Cardiac ventricle fibroblast (primary cell): ENCODE measurements at places on chromosomes 12 and 14. TPM values are rescaled to one million over a fixed set of nuclear protein-coding genes. Genes with fewer than 3 reads are reported as not detected.

MYBPC1 gene
- total RNA-seq, result not detected in 2 replicates

MIP gene
- not detected in 2 replicates for total RNA-seq

TAS2R42 gene
- not detected in 2 replicates for total RNA-seq

C14orf132 gene
- 23.0 and 23.3 TPM in 2 replicates for total RNA-seq

NELL2 gene
- 0.49 TPM in 1 of 2 replicates, not detected in the other for total RNA-seq

KRT85 gene
- total RNA-seq, result not detected in 2 replicates

LTB4R gene
- 0.59 and 1.1 TPM in 2 replicates for total RNA-seq
